RWPE2 (cell line): ENCODE measurements at places on chromosomes 7 and 10.

- DNase-seq = no peak
Observed at GRCh38 chr10:33074443-33074842, 116.4 kb upstream of the ITGB1 start.

DNA sequence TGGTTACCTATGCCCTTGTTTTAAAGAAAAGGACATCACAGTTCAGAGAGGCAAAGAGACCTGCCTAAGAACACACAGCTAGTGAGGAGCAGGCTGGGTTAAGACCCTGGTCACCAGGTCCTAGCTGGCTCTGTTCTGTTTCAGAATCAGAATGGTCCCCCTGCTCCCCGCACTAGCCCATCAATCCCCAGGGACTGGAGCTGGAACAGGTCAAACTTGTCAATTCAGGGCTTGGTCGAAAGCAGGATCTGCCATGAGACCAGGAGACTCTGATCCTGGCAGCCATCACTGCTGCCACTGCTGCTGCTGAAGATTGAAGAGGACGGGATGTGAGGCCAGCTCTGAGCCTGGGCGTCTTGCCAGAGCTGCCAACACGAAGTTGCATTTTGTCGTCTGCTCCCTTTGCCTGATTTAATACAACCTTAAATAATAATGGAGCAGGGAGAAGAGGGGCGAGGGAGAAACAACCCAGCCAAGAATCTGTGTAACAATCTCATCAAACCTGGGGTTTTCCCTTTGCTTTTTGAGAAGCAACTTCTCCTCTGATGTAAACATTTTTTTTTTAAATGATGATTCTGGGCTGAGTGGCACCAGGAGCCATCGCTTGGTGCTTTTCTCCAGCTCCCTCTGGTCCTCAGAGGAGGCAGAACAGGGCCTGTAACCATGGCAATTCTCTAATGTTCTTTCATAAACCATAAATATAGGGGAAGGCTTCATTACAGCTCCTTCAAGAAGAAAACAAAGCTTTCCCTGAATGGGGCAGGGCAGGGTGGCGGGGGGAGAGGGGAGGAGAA lies 119.0 kb upstream of the SORCS3 start:
- DNase-seq = no peak

DNA sequence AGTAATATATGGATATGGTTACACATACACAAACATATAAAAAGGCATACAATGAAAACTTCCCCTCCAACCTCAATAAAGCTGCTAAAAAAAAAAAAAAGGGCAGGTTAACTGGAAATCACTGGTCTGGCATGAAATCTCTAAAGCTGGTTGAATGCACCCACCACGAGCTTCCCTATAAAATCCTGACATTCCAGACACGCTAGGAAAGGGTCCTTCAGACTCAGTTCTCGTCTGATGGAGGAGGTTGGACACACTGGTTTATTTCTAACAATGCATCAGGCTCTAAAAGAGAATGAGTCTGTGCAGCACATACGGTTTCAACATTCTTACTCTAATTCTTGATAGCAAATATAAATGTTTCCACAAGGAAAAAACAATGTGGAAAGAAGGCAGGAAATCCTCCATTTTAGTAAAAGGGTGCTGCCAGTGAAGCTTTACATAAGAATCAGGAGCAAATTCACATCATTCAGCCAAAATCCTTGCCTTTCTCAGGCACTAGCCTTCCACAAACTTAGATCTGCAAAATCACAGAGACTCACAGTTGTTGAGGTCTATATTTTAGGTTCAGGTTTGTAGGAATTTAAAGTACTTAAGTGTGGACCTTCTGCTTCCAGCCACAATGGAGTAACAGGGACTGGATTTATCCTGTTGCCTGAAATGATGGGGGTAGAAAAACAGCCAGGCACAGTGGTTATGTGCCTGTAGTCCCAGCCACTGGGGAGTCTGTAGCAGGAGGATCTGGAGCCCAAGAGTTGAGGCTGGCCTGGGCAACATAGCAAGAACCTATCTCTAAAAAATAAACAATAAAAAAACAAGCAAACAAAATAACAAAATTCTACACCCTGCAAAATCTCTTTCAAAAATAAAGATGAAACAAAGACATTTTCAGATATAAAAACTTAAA lies 73.5 kb downstream of the CYTH3 start:
- no peak for DNase-seq

GRCh38 chr10:124636271-124636995 lies 107.7 kb downstream of the FAM53B start:
- no peak for DNase-seq

GRCh38 chr10:13829790-13830189 lies 243.0 kb downstream of the PRPF18 start:
- no peak for DNase-seq

DNA sequence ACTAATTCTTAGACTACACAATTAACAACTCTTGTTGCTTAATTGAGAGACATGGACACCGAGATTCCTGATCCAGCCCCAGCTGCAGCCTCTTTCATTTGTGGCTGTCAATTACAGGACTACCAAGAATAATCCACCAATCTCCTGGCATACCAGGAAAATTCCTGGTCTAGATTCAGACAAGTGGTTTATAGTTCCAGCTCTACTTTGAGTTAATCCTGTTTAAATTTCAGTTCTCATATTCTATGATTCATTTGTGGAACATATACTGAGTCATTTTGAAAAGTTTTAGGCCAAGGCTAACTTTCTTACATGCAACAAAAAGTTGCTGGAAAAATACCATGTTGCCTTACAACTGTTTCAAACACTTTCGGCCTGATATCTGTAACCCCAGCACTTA lies 253.5 kb downstream of the MAGI2 start:
- DNase-seq = no peak
